NCI-H446 treated with DMSO at 0.1 percent for 48 hours (cell line): ENCODE measurements at places on chromosomes 3 and 15.

DNA sequence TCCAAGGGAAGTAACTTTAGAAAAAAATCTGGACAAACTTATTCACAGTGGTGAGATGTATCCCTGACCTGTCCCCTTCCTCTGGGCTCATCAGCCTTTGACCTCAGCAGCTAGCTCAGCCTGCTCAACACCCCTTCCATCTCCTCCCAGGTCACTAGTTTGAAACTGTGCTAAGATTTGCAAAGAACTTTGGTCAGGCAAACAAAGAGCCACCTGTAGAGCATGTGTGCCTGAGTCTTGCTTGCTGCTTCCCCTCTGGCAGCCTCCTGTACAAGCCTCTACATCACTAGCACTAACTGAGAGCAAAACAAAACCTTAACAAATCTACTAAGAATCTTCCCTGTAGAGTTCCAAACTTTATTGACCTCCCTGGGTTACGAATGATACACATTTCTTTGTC, 43.9 kb downstream of the NR1I2 start:
- no peak for DNase-seq

- DNase-seq = no peak
Observed at GRCh38 chr3:72092778-72093177, 307.8 kb upstream of the PROK2 start.

- no peak for DNase-seq
Observed at GRCh38 chr15:57923750-57924149, 141.8 kb downstream of the ALDH1A2 start.

DNA sequence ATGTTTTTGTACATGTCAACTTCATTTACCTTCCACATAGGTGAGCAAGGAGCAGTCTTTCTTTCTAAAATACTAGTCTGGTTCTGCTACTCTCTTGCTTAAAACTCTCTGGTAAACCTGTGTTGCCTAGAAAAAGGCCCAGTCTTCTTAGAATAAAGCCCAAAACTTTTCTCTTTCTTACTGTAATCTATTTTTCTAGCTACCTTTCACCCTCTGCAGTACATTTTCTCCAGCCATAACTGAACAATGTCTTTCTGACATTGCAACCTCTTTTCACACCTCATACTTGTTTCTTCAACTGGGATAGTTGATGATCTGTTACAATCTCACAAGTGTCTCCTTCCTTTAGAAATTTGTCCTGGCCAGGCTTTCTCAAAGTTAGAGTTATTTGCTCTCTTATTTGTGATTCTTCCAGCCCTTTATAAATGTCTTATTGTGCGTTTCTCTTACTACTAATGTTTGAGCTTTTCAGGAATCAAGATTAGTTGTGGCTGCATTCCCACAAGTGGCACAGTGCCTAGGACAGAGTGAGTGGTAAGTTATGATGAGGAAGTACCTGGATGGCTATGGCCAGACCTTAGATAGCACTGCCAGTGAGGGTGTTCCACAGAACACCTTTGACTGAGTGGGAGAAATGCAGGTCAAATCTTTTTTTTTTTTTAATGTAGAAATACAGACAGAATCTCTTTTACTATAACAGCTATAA, 313.4 kb upstream of the SATB1 start:
- no peak for DNase-seq

DNA sequence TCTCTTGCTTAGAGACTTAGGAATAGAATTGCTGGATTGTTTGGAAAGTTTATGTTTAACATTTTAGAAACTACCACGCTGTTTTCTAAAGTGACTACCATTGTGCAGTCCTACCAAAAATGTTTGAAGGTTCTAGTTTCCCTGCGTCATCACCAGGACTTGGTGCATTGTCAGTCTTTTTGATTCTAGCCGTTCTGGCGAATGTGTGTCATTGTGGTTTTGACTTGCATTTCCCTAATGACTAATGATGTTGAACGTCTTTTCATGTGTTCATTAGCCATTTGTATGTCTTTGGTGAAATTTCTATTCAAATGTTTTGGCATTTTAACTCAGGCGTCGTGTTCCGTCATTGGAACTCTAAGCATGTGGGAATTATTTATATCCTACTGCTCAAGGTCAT, 58.0 kb downstream of the CHD2 start:
- DNase-seq = no peak

- no peak for DNase-seq
Observed at GRCh38 chr15:51349156-51349844, 7.8 kb downstream of the GLDN start.

DNA sequence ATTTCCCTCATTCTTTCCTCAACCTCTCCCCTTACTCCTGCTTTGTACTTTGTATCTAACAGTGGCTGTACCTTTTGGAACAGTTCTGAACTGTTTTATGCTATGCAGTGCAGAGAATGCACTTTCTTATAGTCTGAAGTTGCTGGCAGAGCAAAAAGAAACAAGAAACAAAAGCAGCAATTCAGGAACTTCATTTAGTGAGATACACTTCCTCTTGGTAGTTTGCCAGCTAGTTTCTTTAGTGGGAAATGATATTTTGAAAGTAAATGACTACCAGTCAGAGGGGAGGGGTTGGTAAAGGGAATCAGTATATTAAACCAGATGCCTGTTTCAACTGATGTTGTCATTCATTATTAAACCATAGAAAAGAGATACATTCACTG, 55.0 kb upstream of the CHD2 start:
- DNase-seq = no peak

DNA sequence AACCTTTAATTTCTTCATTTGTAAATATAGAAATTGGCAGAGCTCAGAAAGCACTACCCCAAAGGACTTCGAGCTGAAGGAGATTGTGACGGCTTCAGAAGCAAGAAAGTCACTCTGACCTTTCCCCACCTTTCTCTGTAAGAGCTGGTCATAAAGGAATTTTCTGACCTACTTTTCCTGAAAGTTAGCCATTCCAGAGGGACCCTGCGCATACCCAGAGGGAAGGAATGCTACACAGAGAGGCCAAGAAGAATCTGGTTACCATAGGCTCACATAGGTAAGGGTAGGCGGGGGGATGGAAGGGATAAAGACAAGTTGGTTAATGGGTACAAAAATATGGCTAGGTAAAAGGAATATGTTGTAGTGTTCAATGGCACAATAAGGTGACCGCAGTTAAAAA, 1080.3 kb downstream of the ZPLD1 start:
- DNase-seq = no peak

GRCh38 chr3:170040418-170040817, 2.6 kb downstream of the GPR160 start:
- DNase-seq = no peak
